ENCODE measurements at places on chromosomes 1 and 21.
A peak's percentile ranks its signal among the peaks of the same experiment; 100 is the strongest.

GRCh38 chr1:9233241-9233941, 1.2 kb upstream of the H6PD start:
- peak; percentile 83 for DNase-seq

DNA sequence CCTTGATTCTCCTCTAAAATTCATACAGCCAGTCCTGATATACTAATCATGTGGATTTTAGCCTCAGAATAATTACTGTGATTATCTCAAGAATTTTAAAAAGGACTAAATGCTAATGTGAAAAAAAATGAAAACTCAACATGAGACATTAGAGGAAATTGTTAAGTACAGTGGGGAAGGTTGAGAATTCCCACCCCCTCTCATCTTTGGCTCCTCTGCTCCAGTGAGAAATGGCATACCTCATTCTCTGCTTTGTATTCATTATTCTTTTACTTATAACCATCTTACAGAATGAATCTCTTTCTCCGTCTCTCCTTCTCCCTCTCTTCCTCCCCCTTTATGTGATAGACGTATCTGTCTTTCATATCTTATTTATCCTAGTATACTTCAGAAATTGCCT, 70.9 kb downstream of the DIRAS3 start:
- DNase-seq = no peak

GRCh38 chr1:91731815-91732214, 154.1 kb downstream of the TGFBR3 start:
- DNase-seq = peak; percentile 53

- DNase-seq = peak; percentile 67
These were observed 5.7 kb downstream of the SLC6A17 start for GRCh38 chr1:110155878-110156522.

DNA sequence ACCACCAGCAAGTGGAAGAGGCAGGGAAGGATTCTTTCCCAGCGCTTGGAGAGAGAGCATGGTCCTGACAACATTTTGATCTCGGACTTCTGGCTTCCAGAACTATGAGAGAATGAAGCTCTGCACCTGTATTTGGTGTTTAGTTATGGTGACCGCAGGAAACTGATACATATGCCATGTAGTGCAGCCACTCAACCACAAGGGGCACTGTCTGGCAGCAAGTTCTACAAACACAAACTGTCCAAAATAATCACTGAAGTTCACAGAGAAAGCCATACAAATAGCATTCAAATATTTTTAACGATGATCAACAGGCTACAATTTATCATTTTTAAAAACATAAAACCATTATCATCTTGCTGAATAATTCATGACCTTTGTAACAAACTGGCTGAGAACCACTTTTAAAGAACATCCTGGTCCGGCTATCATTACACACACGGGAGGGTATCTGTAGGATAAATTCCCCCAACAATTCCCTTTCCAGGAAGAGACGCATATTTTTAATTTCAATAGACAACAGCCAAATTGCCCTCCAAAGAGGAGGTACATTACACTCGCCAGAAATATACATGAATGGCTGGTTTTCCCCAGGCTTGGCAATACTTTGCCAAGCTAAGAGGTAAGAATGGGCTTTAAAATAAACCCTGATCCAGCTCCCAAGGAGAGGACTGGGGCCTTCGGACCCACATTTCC, 9.2 kb upstream of the CBR3 start:
- DNase-seq = peak; percentile 33

- peak; percentile 50 for DNase-seq
These were observed 32.1 kb downstream of the IL12RB2 start for GRCh38 chr1:67339623-67340343.

DNA sequence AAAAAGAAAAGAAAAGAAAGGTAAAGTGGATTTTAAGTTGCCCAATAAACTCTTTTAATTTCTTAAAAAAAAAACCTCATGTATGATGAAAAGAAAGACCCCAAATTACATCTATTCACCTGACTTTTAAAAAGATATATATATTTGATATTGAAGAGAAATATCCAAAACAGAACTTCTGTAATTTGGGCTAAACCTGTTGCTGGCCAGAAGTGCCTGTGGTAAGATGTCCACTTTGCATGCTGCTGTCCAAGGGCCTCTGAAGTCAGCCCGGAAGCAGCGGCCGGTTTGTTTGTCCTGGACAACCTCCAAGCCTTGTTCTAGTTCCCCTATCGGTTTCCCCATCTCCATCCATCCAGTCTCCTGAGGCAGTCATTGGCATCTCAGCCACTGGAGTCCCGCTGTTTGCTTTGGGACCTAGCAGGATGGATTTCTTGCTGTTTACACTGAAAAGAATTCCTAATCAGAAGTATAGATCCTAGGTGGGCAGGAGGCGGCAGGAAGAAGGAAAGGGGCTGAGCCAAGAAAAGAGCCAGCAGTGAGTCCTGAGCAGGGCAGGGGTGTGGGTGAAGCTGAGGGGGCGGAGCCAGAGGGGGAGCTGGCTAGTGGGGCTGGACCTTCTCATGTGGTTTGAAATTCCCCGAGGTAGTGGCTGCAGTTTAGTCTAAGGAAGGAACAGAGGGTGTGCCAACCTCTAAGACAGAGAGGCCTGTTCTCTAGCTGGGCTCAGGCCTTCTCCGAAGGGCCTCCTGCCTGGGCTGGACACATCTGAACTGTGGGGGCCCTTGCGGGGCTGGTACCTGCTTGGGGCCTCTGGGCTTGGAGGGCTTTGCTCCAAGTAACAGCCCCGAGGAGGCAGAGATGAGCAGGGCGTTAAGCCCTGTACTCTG, 3.3 kb downstream of the NCMAP start:
- DNase-seq = peak; percentile 54

GRCh38 chr1:81505831-81506230, 294.9 kb upstream of the ADGRL2 start:
- no peak for DNase-seq

- DNase-seq = no peak
These were observed at the start of gene ARID4B for GRCh38 chr1:235327559-235328270. Gene ARID4B, minus strand, starts transcription at chr1:235328179. Its CDS starts 1,260 bp downstream, at chr1:235326919.

- no peak for DNase-seq
These were observed 31.5 kb downstream of the OLIG1 start for GRCh38 chr21:33101300-33101911.

DNA sequence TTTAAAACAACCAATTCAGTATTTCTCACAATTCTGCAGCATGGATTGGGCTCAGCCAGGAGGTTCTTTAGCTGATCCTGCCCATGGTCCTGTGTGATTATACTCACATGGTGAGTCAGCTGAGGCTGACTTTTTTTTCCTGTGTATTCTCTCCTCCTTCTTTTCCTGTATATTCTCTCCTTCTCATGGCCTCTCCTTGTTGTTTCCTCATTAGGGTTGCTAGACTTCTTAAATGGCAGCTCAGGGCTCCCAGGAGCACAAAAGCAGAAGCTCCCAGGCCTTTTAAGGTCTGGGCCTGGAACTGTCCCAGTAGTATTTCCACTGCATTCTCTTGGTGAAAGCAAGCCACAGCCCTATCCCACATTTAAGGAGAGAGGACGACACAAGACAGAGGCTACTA, 26.8 kb downstream of the VANGL1 start:
- DNase-seq = no peak

- DNase-seq = peak; percentile 78
These were observed 89.2 kb downstream of the GPR88 start for GRCh38 chr1:100627054-100627716.

GRCh38 chr1:115456441-115456961, 118.5 kb upstream of the NGF start:
- peak; percentile 76 for DNase-seq

DNA sequence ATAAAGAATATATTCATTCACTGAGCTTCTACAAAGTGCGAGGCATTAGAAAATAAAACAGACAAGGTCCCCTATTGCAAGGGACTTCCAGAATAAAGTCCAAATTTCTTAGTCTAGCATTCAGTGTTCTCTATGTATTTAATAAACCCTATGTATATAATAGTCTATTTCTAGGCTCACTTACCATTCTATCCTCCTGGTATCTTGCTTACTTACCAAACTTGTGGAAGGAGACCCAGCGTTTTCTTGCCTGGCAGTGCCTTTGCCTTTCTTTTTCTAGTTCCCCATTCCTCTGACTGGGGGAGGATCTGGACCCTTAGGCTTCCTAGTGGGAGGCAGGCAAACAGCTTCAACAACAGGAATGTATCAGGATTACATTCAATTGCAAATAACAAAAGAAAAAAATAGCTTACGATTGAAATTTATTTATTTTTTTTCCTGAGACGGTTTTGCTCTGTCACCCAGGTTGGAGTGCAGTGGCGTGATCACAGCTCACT, 690 bp upstream of the RNF19B start:
- no peak for DNase-seq

- DNase-seq = no peak
These were observed 630.6 kb downstream of the LMO4 start for GRCh38 chr1:87959236-87959635.

DNA sequence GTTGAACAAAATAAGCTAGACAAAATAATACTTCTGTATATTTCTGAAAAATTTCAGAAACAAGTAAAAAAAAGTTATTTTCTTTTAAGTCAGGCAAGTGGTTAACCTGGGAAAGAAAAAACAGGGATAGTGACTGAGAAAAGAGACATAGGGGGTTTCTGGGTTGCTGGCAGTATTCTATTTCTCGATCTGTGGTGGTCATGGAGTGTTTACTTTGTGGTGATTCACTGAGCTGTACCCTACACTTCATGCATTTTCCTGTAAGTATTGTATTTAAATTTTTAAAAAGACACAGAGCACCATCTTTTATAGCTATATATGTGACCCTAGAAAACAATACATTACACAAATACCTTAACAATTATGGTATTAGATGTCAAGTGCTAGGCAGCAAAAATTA, 58.2 kb downstream of the ZNF644 start:
- no peak for DNase-seq

GRCh38 chr1:204278251-204278650, 64.5 kb upstream of the GOLT1A start:
- no peak for DNase-seq

DNA sequence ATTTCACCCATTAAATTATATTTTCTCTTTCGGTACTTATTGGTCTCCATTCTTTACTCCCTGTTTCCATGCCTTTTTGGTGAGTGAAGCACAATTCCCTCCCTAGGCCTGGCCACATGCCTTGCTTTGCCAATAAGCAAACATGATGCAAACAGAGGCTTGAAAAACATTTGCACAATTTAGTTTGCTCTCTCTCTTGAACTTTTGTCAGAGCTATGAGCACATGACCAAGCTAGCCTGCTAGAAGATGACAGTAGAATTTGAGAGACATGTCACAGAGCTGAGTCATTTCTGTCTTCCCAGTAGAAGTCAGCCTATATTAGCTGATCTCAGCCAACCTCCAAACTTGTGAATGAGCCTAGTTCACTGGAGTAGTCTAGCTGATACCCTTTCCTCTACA, 24.6 kb downstream of the ANGPTL3 start:
- DNase-seq = peak; percentile 35

DNA sequence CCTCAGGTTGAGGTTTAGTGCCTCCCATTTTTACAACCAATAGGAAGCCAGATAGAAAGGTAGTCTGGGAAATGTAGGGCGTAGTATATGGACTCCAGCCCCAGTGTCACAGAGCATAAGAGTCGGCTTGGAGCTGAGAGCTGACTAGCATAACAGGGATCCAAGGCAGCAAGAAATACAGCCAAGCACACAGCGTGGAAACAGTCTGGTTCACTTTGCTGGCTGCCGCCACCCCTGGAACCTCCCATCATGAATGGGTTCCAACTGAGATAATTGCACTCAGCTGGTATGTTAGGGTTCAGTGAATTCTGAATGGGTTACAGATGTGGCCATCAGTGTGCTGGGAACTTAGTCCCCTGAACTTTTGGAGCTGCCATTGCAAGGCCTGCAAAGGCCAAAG, 76.7 kb upstream of the GPR88 start:
- no peak for DNase-seq

DNA sequence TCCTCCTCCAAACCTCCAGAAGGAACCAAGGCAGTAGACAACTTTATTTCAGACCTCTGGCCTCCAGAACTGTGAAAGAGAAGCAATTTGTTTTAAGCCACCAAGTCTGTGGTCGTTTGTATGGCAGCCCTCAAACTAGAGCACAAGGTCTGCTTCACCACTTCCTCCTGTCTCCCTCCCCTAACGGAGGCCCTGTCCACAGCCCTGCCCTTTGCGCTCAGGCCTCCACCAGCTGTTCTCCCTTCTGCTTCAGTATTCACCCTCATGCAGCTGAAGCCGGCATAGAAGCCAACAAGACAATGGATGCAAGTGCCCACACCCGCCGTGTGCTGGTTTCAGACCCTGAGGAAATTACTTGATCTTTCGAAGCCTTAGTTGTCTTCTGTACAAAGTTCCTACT, 364.1 kb downstream of the HHAT start:
- DNase-seq = no peak

DNA sequence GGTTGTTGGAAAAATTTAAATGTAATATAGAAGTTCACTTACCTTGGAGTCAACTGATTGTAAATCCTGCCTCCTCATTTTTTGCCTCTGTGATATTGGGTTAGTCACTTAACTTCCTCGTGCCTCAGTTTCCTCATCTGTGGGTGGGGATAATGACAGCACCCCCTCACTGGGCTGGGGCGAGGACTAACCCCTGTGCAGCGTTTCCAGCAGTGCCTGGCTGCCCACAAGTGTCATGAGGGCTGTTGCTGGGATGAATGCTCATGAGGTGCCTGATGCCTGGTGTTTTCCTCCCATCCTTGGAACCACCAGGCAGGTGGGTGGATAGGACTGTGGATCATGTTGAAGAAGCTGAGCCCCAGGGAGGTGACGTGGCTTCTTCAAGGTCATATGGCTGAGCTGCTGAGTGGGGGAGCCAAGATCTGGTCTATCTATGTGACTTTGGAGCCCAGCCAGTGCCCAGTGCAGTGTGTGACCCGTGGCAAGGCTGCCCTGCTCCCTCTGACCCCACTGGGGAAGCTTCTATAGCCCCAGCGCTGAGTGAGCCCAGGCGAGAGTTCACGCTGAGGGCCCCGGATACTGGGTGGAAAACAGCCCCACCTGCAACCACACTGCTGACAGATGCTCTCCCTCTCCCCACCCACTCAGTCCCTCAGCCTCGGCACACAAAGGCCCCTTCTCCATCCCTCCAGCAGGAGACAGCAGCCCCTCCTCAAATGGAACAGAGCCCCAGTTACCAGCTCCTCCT, 446.0 kb downstream of the PTPRU start:
- no peak for DNase-seq

DNA sequence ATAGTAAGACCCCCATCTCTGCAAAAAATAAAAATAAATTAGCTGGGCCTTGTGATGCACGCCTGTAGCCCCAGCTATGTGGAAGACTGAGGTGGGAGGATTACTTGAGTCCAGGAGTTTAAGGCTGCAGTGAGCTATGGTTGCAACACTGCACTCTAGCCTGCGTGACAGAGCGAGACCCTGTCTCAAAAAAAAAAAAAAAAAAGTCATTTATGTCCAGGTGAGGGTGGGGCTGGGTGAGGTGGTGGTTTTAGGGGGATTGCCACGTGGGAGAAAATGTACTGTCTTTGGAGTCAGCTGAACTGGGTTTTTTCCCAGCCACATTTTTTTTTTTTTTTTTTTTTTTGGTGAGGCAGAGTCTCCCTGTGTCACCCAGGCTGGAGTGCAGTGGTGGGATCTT, 6.7 kb downstream of the PIK3CD start:
- DNase-seq = no peak

DNA sequence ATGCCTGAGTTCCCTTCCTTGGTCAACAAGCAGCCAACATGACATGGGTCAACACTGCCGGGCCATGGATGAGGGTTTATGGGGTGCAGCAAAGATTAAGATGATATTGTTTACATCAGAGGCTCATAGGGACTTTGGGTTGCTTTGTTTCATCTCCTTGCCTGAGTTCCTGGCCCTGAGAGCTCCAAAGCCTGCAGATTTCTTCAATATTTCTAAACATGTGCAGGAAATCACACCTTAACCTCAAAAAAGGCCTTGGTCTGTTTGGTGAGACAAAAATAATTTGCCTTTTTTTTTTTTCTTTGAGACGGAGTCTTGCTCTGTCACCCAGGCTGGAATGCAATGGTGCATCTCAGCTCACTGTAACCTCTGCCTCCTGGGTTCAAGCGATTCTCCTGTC, 876 bp downstream of the SLAMF8 start:
- DNase-seq = no peak

Measured in MG63 (cell line).